ENCODE measurements at places on chromosomes 7 and 10.
A peak's percentile ranks its signal among the peaks of the same experiment; 100 is the strongest.

- DNase-seq: no peak
Observed at GRCh38 chr7:51366930-51367613, 50.5 kb upstream of the COBL start.

DNA sequence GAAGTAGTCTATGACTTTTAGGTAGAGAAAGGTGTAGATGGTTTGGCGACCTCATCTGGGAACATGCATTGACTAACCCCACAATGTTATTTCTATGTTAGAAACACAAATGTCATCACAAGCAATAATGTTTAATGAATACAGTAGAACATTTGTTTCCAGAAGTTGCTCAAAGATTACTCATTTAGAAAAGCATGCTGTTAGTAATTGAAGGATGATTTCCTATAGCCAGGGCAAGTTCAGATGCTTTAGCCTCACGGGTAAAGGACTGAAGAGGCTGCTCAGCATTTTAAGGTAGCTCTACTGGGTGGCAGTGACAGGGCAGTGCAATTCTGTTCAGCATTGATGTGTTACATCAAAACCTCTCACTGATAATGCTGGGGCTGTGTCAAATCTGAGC is 199.3 kb upstream of the FZD1 start:
- no peak for DNase-seq

- DNase-seq: no peak
Observed at GRCh38 chr7:2681929-2682799, 5.8 kb upstream of the AMZ1 start.

GRCh38 chr10:36802490-36803153 is 322.8 kb upstream of the ANKRD30A start:
- no peak for DNase-seq

DNA sequence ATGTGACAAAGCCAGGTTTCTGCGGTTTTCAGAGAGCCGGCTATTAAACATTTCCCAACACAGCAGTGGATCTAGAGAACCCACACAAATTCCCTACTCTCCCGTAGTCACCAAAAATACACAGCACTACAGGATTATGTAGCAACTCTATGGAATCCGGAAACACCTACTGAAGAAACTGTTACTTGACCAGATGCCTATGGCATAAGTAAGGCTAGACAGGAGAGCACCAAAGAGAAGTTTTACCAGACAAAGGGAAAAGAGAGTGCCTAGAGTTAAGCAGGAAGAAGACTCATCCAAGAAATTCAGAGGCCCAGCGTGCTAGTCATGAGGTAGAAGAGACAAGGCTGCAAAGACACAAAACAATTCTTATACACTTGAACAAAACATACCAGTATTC is 321.1 kb downstream of the PARD3 start:
- no peak for DNase-seq

- no peak for DNase-seq
Observed at GRCh38 chr7:22219739-22220493, 137.0 kb downstream of the RAPGEF5 start.

DNA sequence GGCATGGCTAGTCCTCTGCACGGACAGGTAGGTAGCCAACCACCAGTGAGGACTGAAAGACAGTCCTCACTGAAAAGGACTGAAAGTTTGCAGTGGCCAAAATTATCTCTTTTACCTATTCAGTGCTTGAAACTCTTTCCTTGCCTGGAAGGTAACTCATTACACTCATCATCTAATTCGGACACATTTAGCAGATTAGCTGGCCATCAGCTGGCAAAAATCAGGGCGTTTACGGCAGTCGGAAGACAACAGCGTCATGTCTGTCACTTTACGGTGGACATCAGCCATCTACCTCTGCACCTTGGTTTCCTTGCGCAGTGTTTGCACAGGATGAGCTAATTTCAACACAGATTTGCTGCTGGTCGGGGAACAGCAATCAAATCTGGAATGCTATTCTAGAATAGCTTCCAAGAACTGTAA is 740 bp downstream of the ANXA7 start:
- no peak for DNase-seq

DNA sequence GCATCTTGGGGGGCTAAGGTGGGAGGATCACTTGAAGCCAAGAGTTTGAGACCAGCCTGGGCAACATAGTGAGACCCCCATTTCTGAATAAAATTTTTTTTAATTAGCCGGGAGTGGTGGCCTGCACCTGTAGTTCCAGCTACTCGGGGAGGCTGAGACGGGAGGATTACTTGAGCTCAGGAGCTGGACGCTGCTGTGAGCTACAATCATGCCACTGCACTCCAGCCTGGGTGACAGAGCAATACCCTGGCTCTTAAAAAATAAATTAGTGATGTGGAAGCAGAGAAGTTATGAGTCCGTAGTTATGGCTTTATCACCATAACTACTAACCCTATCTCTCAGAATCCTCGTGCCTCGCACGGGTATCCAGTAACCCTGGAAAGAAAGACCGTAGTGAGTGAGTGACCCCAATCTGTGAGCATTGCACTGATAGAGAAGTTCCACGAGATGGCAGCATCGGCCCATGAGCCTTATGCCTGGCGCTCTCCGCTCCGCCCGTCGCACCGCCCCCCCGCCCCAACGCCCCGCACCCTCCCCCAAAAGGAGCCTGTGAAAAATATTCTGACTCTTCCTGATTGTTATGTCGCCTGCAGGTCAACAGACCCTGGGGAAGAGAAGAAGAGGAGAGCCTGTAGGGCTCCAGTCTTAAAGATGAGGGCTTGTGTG is 4.9 kb upstream of the SLC29A3 start:
- peak; percentile 7 for DNase-seq

DNA sequence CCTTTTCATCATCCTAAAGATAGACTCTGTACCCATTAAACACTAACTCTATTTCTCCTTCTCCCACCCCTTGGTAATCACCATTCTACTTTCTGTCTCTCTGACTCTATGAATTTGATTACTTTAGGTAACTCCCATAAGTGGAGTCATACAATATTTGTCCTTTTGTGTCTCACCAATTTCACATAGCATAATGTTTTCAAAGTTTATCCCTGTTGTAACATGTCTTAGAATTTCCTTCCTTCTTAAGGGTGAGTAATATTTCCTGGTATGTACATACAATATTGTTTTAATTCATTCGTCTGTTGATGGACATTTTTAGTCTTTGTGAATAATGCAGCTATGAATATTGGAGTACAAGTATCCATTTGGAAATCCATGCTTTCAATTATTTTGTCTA is 50.9 kb upstream of the CDCA7L start:
- DNase-seq: no peak

DNA sequence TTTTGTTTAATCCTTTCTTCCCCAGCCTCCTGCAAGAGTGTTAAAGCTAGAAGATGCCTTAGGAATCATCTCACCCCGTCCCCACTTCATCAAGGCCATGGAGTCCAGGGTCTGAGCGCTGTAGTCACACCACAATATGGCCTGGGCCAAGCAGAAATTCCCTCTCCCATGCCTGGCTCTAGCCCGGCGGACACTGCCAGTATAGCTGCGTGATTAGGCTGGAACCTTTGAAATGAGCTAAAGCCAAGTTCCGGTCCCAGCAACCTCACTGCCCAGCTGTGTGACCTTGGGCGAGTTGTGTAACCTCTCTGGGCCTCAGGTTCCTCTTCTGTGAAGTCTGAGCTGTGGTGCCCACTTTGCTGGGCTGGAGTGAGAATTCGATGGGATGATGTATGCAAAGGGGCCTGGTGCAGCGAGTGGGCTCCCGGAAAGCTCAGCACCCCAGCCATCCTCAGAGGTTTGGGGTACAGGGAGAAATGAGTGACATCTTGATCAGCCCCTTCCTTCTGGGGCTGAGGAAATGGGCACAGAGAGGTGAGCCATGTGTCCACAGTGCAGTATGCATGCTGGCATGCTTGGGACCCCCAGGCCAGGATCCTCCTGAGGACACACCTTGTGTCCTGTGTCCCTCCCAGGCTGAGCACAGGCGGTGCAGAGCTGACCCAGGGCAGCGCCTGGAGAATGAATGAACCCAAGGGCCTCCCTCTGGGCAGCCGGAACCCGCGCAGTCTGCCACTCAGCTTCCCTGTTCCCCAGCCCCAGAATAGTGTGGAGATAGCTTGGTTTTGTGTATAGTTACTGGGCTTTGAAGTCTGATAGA is 118.6 kb downstream of the ZMIZ1 start:
- no peak for DNase-seq

GRCh38 chr7:56077681-56078080 is 13.6 kb downstream of the SUMF2 start:
- DNase-seq: no peak

DNA sequence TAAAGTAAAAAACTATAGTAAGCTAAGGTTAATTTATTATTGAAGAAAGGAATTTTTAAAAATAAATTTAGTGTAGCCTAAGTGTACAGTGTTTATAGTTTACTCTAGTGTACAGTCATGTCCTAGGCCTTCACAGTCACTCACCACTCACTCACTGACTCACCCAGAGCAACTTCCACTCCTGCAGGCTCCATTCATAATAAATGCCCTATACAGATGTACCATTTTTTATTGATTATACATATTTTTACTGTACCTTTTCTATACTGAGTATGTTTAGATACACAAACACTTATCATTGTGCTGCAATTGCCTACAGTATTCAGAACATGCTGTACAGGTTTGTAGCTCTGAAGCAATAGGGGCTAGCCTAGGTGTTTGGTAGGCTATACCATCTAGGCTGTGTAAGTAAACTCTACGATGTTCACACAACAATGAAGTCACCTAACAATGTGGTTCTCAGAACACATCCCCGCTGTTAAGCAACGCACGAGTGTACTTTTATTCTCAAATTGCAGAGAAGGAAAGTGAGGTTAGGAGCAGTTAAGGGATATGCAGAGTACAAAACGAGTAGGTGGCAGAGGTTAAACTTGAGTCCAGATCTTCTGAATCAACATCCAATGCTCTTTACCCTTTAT is 38.9 kb upstream of the PLCE1 start:
- no peak for DNase-seq

GRCh38 chr7:138166681-138167080 is 90.4 kb downstream of the AKR1D1 start:
- no peak for DNase-seq

DNA sequence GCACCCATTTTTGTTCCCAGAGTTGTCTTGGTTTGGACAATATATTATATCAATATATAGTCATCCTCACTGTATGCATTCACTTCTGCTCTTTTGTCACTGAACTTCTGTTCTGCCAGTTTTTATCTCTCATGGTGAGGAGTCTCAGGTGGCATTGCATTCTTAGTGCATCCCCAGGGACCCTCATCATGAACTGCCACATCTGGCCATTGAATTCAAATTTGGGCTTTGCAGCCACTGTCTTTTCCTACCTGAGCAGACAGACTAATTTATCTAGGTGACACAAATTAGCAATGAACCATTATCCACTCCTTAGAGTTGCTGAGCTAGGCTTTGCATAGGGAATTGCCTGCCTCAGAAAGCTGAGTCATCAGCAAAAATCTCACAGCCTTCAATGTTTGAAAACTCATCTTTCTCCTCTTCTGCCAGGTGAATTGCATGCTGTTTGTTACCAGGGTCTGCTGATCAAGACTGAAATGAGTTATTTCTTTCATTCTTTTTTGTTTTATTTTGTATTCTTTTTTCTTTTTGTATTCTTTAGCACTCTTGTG is 316.8 kb upstream of the MTPN start:
- DNase-seq: no peak

- no peak for DNase-seq
Observed at GRCh38 chr10:100830728-100831111, 82.0 kb upstream of the SLF2 start.

- no peak for DNase-seq
Observed at GRCh38 chr7:140576589-140576988, 64.0 kb downstream of the DENND2A start.

DNA sequence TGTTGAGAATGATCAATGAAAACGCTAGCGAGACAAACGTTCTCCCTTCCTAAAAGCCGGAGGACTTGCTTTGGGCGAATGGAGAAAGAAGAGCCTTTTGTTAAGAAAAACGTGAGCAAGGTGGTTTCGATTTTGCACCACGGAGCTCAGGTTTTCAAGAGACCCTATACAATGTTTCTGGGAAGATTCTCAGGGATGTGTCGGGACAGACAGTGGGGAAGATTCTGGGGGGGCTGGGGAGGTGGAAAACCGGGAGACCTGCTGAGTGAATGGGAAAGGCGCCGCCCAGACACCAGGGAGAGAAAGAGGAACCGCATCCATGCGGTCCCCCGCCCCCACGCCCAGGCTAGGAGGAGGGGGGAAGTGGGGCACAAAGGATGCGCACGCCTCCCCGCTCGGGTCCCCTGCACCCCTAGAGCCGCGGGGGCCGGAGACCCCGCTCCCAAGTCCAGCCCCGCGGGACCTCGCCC is 745 bp downstream of the YWHAG start:
- DNase-seq: no peak

GRCh38 chr7:2965745-2966270 is 77.9 kb downstream of the CARD11 start:
- no peak for DNase-seq

GRCh38 chr10:115937768-115938056 is 335.3 kb downstream of the GFRA1 start:
- DNase-seq: no peak

DNA sequence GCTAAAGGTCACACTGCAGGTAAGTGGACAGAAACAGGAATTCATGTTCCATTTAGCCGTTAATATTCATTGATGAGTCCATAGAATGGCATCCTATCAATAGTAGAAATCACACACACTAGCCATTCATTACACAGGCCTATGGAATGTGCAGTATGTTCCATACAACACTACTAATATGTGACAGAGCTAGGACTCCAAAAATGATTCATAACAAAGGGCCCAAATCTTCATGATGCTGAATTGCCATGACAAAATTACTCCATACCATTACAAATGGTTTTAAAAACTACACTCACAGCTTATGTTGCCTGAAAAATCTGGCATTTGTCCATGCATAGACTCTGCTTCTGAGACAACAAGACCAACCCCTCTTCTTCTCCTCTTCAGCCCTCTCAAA is 549.1 kb downstream of the XPNPEP1 start:
- no peak for DNase-seq

DNA sequence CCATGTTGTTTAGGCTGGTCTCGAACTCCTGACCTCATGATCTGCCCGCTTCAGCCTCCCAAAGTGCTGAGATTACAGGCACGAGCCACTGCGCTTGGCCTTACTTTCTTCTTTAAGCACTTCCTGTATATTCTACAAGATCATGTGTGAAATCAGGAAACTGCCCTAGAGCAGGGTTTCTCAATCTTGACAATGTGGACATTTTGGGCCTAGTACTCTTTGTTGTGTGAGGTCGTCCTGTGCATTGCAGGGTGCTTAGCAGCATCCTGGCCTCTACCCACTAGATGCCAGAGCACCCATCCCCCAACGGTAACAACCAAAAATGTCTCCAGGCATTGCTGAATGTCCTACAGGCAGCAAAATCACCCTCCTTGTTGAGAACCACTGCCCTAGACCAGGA is 24.7 kb downstream of the RRP12 start:
- DNase-seq: no peak

- DNase-seq: no peak
Observed at GRCh38 chr7:20200971-20201370, 16.2 kb downstream of the MACC1 start.
